Adrenal gland (tissue), 19 donors: ENCODE measurements at places on chromosomes 5 and 9. TPM values are rescaled to one million over a fixed set of nuclear protein-coding genes. Genes with fewer than 3 reads are reported as not detected.

PRDM12 gene
- total RNA-seq = not detected

FCN2 gene
- total RNA-seq = 87.0 TPM

ZNF300 gene
- total RNA-seq = 0.52 TPM

ACOT12 gene
- total RNA-seq = not detected

MAP1B gene
- 51.2 TPM for total RNA-seq

DBH gene
- total RNA-seq = 0.24 TPM

NR2F1 gene
- total RNA-seq = 99.8 TPM

RHOBTB3 gene
- total RNA-seq = 243 TPM

MYMK gene
- not detected for total RNA-seq

SLC34A3 gene
- not detected for total RNA-seq

SURF2 gene
- 20.2 TPM for total RNA-seq

SLC46A2 gene
- 1.9 TPM for total RNA-seq

GFPT2 gene
- total RNA-seq = 16.9 TPM

ZNF366 gene
- 3.7 TPM for total RNA-seq

OR1Q1 gene
- not detected for total RNA-seq
